ENCODE measurements at places on chromosomes 1 and 21. TPM values are rescaled to one million over a fixed set of nuclear protein-coding genes. Genes with fewer than 3 reads are reported as not detected.

DNA sequence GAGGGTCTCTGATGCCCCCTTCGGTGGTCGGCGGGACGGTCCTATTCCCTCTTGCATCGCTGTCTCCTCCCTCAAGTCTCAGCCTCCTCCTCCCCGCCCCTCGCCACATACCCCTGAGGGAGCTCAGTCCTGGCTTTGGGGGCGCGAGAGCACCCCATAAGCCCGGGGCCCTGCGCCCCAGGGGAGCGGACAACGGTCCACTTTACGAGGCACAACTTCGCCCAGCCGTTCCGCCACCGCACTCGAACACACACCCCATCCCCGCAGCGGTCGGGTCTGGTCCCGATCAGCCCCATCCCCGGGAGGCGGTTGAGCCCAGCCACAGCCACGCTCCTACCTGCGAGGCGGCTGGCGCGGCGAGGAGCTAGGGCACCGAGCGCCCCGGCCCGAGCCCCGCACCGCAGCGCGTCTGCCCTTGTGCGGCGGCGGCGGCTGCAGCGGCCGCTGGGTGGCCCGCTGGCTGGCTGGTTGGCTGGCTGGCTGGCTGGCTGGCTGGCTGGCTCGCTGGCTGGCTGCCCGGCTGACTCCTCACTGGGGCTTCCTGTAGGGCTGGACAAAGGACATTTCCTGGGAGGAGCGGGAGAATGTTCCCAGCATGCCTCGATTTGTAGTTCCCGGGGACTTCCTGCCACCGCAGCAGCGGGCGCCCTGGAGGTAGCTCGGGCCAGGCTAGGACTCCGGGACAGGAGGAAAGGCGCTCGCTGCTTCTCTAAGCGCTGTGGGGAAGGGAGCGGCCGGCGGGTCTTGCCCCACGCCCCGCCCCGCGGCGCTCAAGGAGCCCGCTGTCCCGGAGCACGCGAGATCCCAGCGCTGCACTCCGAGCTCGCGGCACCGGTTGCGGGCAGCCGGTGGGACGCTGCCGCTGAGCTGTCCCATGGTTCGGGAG is at the start of gene ZNF697:
Gene ZNF697 (minus strand): TSS at position 533 of the 886 bp plus-strand sequence. CDS start 22,166 bp downstream, outside the sequence.
- no peaks in the 10 kb centered on the region for H3K36me3 ChIP-seq
- H3K4me1 ChIP-seq = peaks cover 11% of the 10 kb centered on the region
- no peaks in the 10 kb centered on the region for H3K27me3 ChIP-seq
- H3K4me3 ChIP-seq = peak within 1 kb of the TSS; percentile 83
- DNase-seq = peak; percentile 86

DNA sequence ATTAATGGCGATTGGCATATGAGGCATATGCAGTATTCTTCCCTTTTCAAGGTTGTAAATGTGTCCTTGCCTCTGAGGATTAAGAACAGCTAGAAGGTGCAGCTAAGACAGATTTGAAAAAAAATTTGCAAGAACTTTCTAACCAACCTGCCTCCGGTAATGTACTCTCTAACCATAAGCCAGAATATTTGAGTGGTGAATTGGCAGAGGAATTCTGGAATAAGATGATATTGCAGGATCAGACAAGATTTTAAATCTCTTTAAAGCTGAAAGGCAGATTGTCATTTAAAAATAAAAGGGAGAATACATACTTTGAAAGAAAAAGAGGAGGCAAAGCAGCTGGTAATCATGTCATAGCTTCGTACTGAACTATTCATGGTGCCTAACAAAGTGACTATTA is 29.2 kb downstream of the MROH9 start:
- no peaks in the 10 kb centered on the region for H3K36me3 ChIP-seq
- H3K4me3 ChIP-seq = no peak overlapping the region
- no peak overlapping the region for H3K27ac ChIP-seq
- no peaks in the 10 kb centered on the region for H3K4me1 ChIP-seq

GRCh38 chr1:15810073-15810472 is 2.6 kb upstream of the UQCRHL start:
- H3K36me3 ChIP-seq = no peaks in the 10 kb centered on the region
- no peak overlapping the region for H3K4me3 ChIP-seq
- no peak for DNase-seq
- no peaks in the 10 kb centered on the region for H3K27me3 ChIP-seq

Gene C1orf167
- total RNA-seq = not detected

DNA sequence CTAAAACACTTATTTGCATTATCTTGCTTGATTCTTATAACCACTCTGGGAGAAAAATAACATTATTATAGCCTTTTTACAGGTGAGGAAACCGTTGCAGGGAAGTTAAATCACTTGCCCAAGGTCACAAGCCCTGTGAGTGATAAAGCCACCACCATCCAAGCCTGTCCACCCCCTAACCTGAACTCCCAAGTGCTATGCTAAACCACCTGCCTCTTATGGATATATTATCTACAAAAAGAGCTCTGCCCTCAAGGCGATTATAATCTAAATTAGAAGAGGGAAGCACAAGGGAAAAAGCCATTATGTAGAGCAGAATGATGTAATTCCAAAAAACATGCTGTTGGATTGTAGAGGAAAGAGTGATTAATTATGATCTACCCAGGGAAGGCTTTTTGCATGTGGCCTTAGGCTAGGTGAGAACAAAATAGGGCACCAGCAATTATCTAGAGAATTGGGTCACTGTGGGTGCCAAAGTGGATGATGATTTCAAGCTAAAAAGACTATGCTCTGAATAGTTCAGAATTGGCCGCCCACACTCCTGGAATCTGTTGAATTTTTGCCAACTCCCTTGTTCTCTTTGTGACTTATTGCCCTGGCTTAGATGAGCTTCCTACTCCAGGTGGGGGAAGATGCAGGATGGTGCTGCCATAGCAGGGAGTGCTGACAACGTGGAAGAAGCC is 205.3 kb downstream of the FGGY start:
- H3K4me3 ChIP-seq = no peak overlapping the region
- peak overlapping the region; percentile 52 for H3K27ac ChIP-seq
- H3K4me1 ChIP-seq = peaks cover 24% of the 10 kb centered on the region
- DNase-seq = no peak
- no peaks in the 10 kb centered on the region for H3K36me3 ChIP-seq

GRCh38 chr21:26769613-26770188 is 75.5 kb downstream of the ADAMTS1 start:
- DNase-seq = no peak
- no peak overlapping the region for H3K27ac ChIP-seq
- H3K4me3 ChIP-seq = no peak overlapping the region
- no peaks in the 10 kb centered on the region for H3K4me1 ChIP-seq

DNA sequence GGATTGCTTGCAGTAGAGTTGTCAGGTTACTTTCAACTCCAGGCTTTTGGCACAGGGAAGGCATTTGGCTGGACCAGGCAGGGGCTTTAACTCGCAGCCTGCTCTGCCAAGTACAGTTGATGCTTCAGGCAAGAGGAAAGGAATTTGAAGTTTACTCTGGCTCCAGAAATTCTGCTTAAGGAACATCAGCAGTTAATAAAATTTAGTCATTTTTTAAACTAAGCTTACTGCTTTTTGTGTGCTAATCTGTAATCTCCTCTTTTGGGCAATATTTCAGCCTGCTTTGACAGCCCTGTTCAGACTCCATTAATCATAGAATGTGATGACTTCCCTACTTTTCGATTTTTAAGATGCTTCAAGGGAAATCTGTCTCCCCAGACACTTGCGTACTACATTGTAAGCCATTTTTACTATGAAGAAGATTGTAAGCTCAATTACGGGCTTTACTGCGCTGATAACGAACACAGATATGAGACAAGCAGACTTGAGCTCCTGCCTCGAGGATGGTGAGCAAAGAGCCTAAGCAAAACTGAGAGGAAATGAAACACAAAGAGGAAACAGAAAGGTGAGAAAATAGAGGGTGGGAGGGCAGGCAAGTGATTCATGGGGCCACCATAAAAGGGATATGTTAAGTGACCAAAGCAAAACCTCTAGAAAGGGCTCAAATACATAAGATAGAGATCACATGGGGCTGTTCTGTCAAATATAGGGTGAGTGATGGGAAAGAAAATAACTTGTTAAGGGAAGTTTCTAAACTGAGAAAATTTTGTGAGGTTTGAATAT is 76.6 kb upstream of the VAV3 start:
- H3K4me1 ChIP-seq = no peaks in the 10 kb centered on the region
- no peaks in the 10 kb centered on the region for H3K27me3 ChIP-seq
- H3K36me3 ChIP-seq = no peaks in the 10 kb centered on the region
- no peak for DNase-seq
- no peak overlapping the region for H3K27ac ChIP-seq

Measured in liver (tissue), 10 donors.